ENCODE measurements at places on chromosomes 1 and 21. TPM values are rescaled to one million over a fixed set of nuclear protein-coding genes. Genes with fewer than 3 reads are reported as not detected.

WNT2B gene
- 1.8 TPM for polyA plus RNA-seq

EFNA3 gene
- 4.8 TPM for polyA plus RNA-seq

IGSF9 gene
- polyA plus RNA-seq = 11.6 TPM

DNA sequence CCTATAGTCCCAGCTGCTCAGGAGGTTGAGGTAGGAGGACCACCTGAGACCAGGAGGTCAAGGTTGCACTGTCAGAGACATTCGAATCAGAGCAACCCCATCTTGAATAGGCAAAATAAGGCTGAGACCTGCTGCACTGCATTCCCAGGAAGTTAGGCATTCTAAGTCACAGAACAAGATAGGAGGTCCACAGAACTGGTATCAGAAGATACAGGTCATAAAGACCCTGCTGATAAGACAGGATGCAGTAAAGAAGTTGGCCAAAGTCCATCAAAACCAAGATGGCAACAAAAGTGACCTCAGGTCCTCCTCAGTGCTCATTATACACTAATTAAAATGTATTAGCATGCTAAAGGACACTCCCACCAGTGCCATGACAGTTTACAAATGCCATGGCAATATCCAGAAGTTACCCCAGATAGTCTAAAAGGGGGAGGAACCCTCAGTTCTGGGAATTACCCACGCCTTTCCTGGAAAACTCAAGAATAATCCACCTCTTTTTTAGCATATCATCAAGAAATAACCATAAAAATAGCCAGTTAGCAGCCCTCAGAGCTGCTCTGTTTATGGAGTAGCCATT, 65.2 kb upstream of the KLHDC7A start:
- no peak for DNase-seq

DNA sequence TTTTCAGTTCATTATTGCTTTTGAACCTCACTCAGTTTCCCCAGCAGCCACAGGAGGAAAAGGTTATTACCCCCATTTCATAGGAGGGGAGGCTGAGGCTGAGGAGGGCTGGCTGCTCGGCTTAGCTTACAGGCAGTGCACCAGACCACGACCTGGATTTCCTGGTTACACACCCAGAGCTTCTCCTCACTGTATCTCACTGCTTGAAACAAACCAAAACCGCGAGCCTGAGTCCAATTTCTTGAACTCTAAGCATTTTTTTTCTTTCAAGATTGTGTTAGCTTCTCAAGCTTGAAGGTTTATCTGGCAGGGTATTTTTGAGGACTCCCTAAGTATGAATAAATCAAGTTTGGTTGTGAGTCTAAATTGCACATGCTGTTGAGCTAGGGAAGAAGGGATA, 188.9 kb upstream of the EDN2 start:
- no peak for DNase-seq
